HFFc6 (cell line): ENCODE measurements at places on chromosomes 4 and X. TPM values are rescaled to one million over a fixed set of nuclear protein-coding genes. Genes with fewer than 3 reads are reported as not detected.
A peak's percentile ranks its signal among the peaks of the same experiment; 100 is the strongest.

- DNase-seq = no peak
These were observed 2.9 kb downstream of the PCDH18 start for GRCh38 chr4:137529432-137529831.

- no peak for DNase-seq
These were observed 413.5 kb upstream of the GRIA3 start for GRCh38 chrX:122770581-122770980.

GRCh38 chrX:24229976-24230375 is 80.4 kb downstream of the ZFX start:
- DNase-seq = no peak

DNA sequence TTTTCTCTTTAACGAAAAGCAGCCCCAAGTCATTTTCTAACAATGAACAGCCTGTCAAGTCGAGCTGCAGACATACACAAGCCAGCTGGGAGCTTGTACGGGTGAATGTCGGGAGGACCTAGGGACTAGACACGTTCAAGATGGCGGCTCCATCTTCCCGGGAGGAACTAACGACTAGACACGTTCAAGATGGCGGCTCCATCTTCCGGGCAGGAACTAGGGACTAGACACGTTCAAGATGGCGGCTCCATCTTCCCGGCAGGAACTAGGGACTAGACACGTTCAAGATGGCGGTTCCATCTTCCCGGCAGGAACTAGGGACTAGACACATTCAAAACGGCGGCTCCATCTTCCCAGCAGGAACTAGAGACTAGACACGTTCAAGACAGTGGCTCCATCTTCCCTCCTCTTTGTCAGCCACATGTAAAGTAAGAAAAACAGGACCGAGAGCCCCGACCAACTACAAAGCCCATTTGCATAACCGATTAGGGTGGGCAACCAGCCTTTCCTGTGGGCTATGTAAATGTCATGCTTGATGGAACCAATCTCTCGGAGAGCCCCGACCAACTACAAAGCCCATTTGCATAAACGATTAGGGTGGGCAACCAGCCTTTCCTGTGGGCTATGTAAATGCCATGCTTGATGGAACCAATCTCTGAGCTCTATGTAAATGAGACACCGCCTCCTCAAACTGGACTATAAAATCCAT is 175.5 kb downstream of the DHRSX start:
- DNase-seq = peak; percentile 13

DNA sequence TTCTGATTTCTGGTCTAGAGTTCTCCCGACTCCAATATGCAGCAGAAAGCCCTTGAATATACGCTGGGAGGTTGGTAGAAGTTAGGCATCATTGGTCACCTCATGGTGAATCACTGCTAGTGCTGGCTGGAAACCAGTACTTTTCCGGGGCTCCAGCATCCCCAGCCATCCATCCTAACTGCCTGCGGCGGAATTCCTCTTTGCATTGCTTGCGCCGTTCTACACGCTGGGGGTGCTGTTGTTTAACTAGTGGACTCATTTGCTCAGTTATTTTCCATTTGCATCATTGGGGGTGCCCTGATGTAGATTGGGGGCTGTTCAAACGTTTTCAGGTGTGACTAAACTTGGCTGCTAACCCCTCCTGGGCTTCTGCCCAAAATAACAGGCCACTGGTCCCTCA is 23.3 kb upstream of the GPR50 start:
- peak; percentile 78 for DNase-seq

DNA sequence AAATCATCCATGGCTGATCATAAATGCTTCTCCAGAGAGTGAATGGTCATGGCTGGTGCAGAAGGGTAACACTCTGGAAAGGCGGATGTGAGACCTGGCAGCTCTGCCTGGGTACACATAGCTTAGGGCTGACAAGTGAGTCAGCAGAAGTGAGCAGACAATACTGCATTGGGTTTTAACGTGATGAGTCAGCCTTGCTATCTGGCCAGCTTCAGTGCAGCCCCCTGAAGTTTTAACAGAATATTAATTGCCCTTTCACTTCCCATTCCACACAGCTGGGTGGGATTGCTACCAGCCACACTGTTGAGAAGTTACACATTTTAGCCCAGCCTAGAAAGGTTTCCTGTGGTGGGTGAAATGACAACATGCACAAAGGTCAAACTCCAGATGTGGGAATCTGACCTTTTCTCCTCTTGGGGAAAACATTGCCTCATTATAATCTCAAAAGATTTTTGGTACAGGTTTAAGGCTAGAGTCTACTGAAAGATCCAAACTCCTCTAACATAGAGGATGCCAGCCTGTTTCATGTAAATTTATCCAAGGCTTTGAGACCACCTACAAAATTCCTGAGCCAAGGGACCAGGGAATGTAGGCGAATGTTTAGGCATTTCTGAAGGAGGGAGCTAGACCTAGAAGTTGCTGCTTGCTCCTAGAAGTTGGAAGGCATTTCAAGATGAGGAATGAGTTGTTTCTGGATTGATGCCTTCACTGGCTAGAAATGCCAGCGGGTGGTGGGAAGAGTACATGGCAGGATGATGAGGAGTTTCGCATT is 230.3 kb upstream of the PGRMC2 start:
- DNase-seq = peak; percentile 91

GRCh38 chrX:143674926-143675325 is 39.0 kb upstream of the SLITRK4 start:
- DNase-seq = no peak

DNA sequence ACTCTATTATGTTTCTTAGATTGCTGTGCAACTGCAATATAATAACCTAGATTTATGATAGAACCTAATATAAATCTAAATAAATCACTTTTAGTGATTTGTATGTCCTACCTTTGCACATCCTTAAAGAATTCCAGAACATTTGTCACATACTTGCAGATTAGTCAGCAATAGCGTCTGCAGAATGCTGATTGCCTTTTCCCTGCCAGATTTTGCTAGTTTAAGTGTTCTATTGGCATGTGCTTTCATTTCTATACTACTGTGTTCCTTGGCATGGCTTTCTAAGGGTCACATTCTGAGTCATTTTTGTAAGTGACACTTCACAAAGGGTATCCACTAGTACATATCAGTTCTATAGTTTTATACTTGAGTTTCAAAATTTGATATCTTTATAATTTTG is 303.1 kb upstream of the GIMD1 start:
- DNase-seq = peak; percentile 8

- no peak for DNase-seq
These were observed 58.1 kb upstream of the JADE1 start for GRCh38 chr4:128751354-128751753.

GRCh38 chr4:70829015-70829414 is 10.7 kb downstream of the GRSF1 start:
- DNase-seq = no peak

Gene SLC26A1
- not detected in 2 replicates for total RNA-seq

Gene MAGEA9B
- not detected in 3 replicates for total RNA-seq

Gene UGT2B7
- total RNA-seq = not detected in 3 replicates

DNA sequence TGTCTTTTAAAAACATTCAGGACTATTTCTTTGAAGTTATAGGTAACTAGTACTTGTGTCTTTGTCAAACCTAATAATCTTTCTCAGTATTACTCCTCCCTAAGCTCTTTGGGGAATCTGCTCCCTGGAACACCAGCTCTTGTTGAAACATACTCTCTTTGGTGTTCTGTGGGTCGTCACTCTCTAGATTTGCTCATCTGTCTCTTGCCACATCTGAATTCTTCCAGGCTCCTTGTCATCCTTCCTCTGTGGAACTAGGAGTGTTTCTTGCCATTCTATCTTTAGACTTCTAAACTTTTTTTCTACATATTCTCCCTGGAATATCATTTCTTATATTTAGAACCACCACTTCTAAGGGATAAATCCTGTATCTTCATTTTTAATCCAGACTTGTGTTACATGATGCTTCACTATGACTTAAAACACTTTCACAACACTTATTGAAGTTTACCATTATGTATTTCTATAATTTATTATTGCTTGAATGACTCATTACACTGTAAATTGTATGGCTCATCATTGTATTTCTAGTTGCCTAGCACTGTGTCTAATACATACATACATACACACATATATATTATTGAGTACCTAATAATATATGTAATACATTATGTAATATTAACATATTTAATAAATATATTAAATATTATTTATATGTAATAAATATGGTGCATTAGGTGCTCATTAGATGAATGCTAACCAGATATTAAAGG is 186.1 kb downstream of the TMA16 start:
- DNase-seq = no peak

Gene DGAT2L6
- total RNA-seq = not detected in 3 replicates

GRCh38 chr4:133156096-133156495 is 7.0 kb downstream of the PCDH10 start:
- DNase-seq = no peak

- no peak for DNase-seq
These were observed 43.5 kb upstream of the PRDX4 start for GRCh38 chrX:23623797-23624196.

Gene NAA11
- total RNA-seq = not detected in 2 replicates
